ENCODE measurements at places on chromosomes 16 and 17.
A peak's percentile ranks its signal among the peaks of the same experiment; 100 is the strongest.

GRCh38 chr16:48413272-48413671, 28.1 kb upstream of the SIAH1 start:
- no peak for DNase-seq

- DNase-seq, result no peak
Measured at GRCh38 chr16:72246423-72246822, 74.5 kb upstream of the PMFBP1 start.

DNA sequence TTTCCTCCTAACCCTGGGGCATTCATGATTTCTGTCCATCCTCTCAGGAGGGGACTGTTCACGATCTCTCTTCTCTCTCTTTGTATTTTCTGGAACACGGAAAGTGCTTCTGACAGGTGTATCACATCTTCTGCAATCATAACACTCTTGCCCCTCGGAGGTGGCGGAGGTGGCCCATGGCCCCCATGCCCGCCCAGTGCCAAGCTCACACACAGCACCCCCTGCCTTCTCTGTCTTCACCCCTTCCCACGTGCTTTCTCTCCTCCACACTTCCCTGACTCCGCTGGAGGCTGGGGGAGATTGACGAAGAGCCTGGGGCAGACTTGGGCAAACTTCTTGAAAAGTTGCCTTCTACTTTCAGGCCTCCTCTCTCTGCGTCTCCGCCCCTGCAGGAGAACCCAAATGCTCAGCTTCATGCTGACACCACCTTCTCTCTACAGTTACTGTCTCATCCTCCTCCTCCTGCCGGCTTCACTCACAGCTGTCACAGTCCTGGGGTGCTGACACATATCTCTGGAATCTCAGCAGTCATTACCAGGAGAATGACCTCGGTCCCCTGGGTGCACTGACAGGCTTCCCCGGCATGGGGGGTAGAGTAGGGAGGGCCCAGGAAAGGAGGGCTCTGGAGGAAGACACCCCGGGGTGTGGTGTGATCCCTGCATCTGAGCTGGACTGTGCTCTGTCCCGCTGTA, 127.1 kb downstream of the ENGASE start:
- no peak for DNase-seq

GRCh38 chr17:81608082-81608481, 28.8 kb downstream of the NPLOC4 start:
- no peak for DNase-seq

DNA sequence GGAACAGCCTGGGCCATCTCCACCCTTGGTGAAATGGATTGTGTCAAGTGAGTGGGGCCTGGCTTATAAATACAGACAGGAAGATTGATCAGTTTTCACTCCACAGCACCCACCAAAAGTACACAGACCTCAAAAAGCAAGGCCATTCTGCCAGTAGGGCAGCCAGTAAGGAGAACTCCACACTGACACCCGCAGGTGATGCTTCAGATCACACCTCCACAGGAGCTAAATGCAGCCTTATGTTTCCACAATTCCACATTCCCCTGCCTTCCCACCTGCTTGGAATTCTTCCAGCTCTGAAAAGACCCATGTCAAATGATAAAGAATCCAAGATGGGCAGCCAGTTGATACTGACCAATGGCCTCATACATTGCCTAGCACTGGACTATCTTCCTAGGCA, 191.1 kb downstream of the ZFHX3 start:
- no peak for DNase-seq

- peak; percentile 66 for DNase-seq
Measured at GRCh38 chr16:56643080-56643778, 4.8 kb downstream of the MT1A start.

GRCh38 chr16:7246578-7246977, 86.1 kb upstream of the RBFOX1 start:
- DNase-seq, result no peak

DNA sequence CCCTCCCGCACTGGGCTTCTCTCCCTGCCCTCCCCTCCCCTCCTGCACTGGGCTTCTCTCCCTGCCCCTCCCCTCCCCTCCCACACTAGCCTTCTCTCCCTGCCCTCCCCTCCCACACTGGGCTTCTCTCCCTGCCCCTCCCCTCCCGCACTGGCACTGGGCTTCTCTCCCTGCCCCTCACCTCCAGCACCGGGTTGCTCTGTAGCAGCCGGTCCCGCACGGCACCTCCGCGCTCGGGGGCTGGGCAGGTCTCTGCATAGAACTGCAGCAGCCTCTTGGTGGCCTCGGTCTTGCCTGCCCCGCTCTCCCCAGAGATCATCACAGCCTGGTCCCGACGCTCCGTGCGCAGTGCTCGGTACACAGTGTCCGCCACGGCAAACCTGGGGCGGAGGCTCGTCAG, 9.8 kb downstream of the MYO1C start:
- DNase-seq, result peak; percentile 48

DNA sequence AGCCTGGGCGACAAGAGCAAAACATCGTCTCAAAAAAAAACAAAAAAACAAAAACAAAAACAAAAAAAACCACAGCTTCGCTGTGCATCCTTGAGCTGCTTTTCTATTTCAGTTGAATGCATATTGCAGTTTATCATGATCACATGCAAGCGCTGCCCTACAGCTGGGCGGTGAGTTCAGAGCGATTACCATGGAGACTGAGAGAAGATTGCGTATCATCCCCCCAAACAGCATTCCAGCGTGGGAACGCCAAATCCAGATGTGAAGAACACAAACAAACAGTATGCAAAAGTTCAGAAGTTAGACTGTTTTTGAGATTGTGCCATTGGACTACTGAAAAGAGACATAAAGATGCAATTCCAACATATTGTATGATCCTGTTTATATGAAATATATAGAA, 15.1 kb upstream of the SLC52A1 start:
- DNase-seq, result no peak

DNA sequence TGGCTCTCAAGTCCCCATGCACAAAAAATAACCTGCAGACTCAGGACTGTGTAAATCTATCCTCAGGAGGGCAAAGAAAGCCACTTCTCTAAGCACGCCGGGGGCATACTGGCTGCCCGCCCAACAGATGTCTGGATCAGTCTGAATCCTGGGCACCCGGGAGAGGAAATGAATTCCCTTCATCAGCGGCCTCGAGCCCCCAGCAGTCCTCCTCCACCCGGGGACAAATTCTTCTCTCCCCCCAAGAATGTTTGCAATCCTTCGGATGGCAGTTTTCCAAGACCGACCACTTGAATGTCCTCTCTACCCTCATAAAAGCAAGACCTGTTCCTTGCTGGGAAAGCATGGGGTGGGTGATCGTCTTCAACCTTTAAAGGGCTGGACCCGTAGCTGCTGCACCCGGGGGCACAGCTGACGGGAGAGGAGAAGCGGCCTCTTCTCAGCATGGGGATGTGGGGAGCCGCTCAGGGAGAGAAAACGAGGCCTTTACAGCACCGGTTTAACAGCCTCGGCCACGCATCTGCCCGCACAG, 9.4 kb upstream of the MAP2K3 start:
- DNase-seq, result no peak

- no peak for DNase-seq
Measured at GRCh38 chr16:88526906-88527185, 43.4 kb upstream of the ZC3H18 start.

- no peak for DNase-seq
Measured at GRCh38 chr16:53212893-53213223, 158.1 kb downstream of the CHD9 start.

GRCh38 chr17:47810200-47810821, 11.3 kb downstream of the OSBPL7 start:
- DNase-seq, result no peak

DNA sequence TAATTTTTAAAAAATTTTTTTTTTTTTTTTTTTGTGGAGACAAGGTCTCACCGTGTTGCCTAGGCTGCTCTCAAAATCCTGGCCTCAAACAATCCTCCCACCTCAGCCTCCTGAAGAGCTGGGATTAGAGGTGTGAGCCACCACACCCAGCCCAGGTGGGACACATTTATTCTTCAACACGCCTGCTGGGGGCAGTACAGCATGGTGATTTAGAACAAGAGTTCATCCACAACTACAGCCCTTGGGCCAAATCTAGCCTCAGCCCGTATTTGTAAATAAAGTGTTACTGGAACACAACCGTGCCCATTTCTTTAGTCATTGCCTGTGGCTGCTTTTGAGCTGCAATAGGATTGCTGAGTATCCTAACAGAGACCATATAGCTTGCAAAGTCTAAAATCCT, 92.8 kb downstream of the KATNIP start:
- no peak for DNase-seq

GRCh38 chr16:17454162-17454730, 16.5 kb downstream of the XYLT1 start:
- no peak for DNase-seq

DNA sequence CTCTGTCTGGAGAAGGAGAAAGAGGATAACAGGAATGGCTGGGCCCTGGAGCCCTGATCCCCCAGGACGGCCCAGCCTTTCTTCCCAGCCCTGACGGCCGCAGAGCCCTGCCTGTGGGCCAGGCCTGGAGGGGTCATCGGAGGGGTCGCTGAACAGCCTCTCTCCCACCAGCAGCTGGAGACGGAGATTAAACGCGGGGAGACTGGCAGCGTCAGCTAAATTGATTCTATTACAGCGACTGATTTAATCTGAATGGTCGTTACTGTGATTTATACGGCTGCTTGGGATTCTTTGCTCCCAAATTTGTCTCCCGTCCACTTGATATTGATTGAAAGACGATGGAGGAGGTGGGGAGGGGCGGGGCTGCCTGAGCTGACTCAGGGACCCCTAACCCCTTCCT, 7.1 kb upstream of the CDH15 start:
- no peak for DNase-seq

- no peak for DNase-seq
Measured at GRCh38 chr16:2278272-2278608, 10.3 kb upstream of the RNPS1 start.

DNA sequence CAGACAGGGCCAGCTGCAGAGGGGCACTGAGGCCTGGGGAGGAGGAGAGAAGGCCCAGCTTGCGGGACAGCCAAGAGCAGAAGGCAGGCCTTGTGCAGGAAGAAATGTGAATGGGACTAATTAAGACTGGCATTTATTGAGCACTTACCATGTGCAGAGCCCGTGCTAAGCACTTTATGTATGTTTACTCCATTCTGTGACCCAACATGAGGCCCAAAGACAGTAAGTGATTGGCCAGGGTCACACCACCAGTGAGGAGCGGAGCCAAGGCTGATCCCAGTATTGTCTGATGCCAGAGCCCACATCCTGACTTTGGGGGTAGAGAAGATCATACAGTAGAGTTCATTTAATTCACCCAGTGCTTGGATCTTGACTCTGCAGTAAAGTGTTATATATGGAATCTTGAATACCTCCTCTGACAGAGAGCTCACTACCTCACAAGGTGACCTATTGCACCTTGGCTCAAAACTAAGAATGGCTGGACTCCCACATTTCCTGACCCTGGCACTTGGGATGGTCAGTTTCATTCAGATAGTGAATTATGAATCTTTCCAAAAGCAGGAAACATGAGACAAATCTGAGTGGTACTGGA, 13.6 kb downstream of the KATNB1 start:
- DNase-seq, result no peak

GRCh38 chr17:40180694-40181093, 3.4 kb downstream of the RAPGEFL1 start:
- DNase-seq, result no peak

GRCh38 chr16:89944773-89945172, 3.8 kb upstream of the DEF8 start:
- no peak for DNase-seq

DNA sequence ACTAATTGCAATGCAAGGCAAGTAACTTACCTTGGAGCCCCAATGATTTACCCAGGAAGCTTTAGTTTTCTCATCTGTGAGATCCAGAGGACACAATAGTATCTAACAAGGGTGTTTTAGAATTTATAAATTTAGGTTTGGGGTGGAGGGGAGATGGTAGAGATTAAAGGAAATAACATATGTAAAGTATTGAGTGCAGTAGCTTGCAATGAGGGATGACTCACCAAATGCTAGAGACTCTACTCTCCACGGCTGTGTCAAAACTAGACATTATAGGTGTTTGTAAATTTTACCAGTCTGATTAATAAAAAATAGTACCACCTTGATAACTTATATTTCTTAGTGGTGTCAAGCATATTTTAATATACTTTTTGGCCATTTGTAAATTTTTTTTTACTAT, 3.7 kb upstream of the ABCA9 start:
- no peak for DNase-seq

- DNase-seq, result no peak
Measured at GRCh38 chr17:17359271-17359670, 56.1 kb downstream of the NT5M start.

DNA sequence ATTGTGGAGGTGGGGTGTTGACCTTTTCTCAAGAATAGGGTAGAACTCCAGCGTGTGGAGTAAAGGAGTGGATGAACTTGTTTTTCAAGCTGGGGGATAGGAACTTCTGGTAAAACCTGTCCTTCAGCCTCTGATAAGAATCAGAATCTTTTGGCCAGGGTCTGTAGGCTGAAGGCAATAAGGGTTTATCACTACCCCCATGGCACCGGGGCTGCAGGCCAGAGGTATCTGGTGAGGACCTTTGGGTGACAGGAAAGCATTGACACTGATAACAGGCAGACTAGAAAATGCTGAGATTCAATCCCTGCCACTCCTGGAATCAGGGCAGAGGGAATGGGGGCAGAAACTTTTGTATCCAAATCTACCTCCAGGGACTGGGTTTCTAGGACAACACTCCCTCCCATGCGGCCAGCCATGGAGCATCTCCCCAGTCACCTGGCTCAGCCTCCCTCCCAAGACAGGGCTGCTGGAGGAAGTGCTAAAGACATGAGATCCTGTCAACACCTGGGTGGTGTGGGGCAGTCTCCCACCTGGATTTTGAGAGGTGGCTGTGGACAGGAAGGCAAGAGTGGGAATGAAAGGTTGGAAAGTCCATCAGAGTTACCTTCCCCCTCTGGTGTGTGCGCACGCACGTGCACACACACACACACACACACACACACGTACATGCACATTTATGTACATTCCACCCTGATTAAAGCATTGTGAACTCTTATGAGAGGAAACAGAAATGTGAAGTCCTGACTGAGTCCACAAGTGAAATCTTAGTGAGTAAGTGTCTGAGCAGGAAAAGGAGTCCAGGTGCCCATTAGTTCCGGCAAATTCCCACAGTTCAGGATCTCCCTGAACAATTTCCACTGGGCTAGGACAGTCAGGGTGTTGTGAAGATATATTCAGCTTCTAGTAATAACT, 53.1 kb upstream of the MARCHF10 start:
- DNase-seq, result no peak

GRCh38 chr16:57127037-57127763, 34.8 kb downstream of the CPNE2 start:
- no peak for DNase-seq

- DNase-seq, result no peak
Measured at GRCh38 chr16:4724661-4725270, 9.3 kb downstream of the ANKS3 start.

GRCh38 chr17:50715471-50715870, 3.9 kb upstream of the LUC7L3 start:
- no peak for DNase-seq

DNA sequence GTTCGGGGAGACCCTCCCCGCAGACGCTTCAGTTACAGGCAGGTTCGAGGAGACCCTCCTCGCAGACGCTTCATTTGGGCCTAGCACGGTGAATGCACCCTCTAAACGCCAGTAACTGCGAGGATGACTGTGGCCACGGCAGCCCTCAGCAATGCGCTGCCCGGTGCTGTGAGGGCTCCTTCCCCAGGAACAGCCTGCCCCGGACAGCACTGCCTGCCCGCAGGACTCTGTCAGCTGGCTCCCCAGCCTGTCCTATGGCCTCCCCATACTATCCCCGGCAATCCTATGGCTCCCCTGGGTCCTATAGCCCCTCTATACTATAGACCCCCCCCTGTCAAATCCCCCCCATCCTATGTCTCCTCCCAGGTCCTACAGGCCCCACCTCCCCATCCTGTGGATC, 238.9 kb downstream of the RBFOX3 start:
- DNase-seq, result no peak

- DNase-seq, result no peak
Measured at GRCh38 chr16:8725513-8726178, 51.2 kb downstream of the ABAT start.

- DNase-seq, result no peak
Measured at GRCh38 chr17:2730764-2731353, 18.6 kb downstream of the CCDC92B start.
